ENCODE measurements at places on chromosomes 7 and 10.

DNA sequence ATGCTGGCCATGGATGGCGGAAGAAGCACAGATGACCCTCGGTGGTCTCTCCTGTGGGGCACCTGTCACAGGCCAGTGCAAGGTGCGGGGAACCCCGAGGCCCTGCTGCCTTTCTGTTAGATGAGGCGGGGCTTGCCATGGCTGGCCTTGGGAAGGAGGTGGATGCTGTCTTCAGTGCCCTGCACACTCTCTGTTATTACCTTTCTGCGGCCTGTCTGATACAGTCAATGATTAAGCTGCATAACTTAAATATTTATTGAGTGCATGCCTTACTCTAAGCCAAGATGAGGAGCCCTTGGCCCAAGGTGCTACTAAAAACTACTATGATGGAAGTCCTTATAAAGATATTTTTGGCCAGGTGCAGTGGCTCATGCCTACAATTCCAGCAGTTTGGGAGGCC, 36.7 kb upstream of the MNX1 start:
- DNase-seq: no peak

DNA sequence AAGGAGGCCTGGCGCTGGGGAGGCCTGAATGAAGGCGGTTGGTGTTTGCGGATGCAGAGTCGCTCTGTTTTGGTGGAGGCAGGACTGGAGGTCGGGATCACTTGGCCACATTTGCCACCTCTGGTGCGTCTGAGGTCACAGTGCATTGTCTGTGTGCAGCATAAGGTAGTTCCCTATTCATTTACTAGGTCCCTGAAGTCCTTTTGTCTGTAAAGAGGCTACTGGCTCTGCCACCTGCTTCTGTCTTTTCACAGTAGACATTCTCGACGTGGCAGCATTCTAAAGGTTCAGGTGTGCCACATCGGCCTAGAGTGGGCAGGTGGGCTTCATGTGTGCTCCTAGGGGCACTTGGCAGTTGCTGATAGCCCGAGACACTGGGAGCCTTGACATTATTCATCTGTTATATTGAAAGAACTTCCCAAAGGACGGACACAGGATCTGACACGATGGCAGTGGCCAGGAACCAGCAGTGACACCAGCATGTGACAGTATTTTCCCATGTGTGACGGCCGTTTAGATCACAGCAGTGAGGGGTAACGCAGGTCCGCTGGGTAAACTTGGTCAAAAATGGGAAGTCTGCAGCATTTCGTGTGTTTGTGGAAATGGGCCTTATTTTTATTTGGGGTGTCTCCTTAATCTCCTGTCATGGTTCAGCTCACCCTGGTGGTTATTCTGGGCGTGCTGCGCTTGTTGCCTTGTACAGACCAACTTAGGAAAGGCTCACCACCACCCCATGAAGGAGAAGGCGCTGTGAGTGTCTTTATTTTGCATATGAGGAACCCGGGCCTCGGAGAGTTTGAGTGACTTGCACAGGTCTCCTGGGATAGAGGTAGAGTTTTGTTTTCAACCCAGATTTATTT, 5.9 kb downstream of the MGMT start:
- no peak for DNase-seq

DNA sequence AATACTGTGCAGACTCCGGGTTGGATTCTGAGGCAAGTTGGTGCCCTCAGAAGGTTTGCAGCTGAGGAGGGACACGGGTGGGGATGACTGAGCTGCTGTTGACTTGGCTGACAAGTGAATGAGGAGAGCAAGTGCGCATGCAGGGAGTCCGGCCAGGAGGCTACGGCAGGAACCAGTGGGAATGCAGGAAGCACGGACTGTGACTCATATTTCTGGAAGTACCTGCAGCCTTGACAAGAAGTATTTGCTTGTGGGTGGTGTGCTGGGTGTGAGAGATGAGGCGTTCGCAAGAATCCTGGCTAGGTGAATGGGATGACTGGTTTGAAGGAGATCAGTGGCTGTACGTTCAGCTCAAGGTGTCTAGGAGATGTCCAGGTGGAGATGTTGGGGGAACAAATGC, 30.8 kb upstream of the FXYD4 start:
- peak; percentile 66 for DNase-seq

GRCh38 chr10:108556186-108556585, 1367.1 kb downstream of the XPNPEP1 start:
- DNase-seq: no peak

- no peak for DNase-seq
Measured at GRCh38 chr10:87842776-87843497, 20.4 kb downstream of the KLLN start.

DNA sequence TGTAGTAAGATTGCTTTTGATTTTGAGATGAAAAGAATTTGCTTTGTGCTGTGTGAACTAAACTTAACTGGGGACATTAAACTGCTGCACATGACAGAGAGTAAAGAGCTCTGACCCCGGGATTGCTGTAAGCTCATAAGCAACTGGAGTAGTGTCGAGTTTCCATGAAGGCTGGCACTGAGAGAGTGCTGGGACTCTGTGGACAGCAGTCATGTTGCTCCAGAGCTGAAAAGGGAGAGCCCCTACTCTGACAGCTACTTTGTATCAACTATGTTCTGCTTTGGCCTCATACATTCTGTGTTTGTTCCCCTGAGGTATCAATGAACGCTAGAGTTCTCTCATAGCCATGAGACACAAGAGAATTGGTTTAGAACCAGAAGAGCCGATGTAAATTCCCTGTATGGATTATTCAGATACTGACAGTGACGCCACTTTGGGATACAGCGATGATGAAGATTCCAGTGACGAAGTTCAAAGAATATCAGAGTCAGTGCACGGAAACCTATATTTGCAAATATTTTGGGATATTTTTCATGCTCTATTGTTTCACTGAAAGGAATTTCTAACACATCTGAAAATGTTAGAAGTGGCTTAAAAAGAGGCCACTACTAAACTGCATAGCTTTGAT, 185.9 kb upstream of the DKK1 start:
- DNase-seq: no peak

DNA sequence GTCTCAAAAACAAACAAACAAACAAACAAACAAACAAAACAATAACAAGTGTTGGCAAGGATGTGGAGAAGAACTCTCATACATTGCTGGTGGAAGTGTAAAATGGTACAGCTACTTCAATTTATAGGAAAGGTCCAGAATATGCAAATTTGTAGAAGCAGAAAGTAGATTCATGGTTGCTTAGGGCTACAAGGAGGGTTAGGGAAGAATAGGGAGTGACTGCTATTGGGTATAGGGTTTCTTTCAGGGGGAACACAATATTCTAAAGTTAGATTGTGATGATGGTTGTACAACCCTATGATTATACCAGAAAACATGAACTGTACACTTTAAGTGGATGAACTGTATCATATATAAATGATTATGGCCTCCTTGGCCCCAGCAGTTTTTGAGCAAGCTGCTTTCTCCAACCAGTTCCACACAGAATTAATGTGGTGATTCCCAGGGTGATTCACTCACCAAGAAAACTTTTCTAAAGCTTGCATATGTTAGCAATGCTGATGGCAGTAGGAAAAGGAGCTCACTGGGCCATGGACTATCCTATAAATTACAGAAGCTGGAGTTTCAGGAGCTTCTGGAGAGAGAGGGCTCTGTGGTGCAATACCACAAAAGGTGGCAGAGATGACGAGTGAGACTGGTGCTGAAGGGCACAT, 52.8 kb upstream of the KCNIP2 start:
- DNase-seq: no peak

GRCh38 chr10:61847087-61847486, 54.4 kb upstream of the ARID5B start:
- DNase-seq: no peak

GRCh38 chr7:134098072-134098471, 29.1 kb upstream of the LRGUK start:
- DNase-seq: peak; percentile 0

- DNase-seq: no peak
Measured at GRCh38 chr7:107628461-107629064, 32.1 kb upstream of the SLC26A4 start.

GRCh38 chr7:155846936-155847335, 34.7 kb upstream of the SHH start:
- no peak for DNase-seq

DNA sequence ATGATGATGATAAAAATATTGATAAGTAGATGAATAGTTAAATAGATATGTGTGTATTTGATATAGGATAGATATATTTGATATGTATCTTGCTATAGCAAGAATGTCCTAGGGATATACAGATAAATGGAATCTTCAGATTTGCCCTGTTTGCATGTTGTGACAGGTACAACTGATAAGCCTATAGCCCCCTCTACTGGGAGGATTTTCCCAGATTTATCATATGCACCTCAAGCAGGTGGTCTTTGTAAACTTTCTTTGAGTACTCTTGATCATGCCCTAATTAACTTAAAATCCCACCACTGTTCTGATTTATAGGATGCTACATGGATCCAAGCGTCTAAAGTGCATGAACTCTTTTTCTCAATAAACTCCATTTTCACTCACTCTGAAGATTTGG, 1050.7 kb downstream of the SORCS3 start:
- DNase-seq: peak; percentile 10

DNA sequence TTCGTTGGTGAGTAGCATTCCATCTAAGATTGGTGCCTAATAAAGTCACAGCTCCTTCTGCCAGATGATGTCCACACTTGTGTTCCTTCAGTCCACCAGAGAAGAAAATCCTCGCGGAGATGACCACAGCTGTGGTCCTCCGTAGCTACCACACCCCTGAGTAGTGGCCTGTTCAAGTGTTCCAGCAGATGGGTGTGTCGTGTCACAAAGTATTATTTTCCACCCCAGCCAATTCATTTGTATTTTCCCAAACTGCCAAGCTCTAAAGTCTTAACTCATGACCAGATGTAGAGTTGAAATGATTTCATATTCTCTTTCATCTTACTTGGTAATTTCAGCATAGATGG, 251.3 kb upstream of the TCF7L2 start:
- DNase-seq: no peak

DNA sequence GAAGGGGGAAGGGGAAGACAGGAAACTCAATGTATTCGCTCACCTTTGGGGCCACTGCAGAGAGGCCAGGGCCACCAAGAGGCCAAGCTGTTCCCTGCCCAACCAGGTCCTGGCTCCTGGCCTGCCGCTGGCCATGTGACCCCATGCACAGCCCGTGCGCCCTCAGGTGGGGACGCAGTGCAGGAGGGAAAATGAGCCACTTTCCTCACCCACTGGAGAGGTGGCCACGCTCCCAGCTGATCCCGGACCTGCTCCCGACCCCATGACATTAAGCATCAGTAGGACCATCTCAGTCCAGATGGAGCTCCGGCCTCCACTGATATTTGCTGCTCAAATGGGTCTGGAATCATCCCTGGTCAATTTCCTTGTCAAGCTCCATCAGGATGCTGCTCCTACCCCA, 40.2 kb downstream of the HSPA12A start:
- no peak for DNase-seq

- no peak for DNase-seq
Measured at GRCh38 chr10:24718031-24718855, 5.4 kb downstream of the ARHGAP21 start.

DNA sequence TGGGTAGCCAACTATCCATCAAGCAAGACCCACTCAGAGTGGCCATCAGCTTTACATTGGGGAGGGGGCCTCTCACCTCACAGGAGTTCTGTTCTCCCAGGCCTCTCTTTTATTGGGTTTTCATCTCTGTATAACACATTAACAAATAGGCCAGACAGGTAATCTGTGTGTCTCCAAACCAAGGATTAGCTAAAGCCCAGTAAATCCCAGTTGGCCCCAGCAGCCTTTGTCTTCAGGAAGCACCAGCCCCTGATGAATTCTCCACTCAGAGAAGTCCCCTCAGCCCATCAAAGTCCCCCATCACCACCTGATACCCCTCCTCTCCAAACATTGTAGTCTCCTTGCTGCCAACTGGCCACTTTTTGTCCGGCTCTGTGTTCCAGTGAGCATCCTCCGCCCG, 16.9 kb upstream of the SLF2 start:
- no peak for DNase-seq

DNA sequence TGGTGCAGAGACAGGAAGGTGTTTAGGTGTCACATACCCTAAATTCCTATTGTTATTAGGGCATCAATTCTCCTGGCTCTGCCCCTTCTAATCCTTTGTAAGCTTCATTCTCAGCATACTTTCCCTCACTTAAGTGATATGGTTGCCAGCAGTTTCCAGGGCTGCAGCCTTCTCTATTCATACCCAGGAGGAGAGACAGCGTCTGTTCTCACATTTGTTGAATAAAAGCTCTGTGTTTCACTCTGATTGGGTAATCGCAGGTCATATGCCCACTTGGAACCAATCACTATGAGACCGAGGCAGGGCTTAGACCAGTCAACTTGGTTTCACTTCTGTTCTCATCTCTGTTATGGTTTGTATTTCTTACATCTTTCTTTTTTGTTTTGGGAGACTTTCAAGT, 109.6 kb upstream of the MTPN start:
- peak; percentile 33 for DNase-seq

- peak; percentile 13 for DNase-seq
Measured at GRCh38 chr7:115747174-115747573, 283.4 kb downstream of the TFEC start.

GRCh38 chr10:88861036-88861435, 9.4 kb upstream of the ANKRD22 start:
- no peak for DNase-seq

- peak; percentile 76 for DNase-seq
Measured at GRCh38 chr10:373526-374309, 238.5 kb downstream of the ZMYND11 start.

DNA sequence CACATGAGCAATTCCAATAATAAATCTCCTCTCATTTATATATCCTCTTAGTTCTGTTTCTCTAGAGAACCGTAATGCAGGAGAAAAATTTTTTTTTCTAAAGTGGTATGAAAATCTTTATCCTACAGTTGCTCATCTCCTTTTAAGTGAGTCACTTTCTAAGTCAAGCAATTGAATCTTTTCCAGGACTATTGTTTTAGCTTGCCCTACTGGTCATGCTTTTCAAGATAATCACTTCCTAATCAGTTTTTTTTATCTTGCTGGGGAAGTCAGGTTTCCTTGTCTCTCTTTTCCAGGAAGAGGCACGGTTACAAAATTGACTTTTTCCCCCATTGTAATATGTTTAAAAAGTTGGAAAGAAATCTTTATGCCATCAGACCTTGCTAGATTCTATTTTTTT, 44.0 kb downstream of the INPP5F start:
- no peak for DNase-seq

GRCh38 chr10:124978376-124978725, 36.4 kb downstream of the ZRANB1 start:
- DNase-seq: no peak

GRCh38 chr7:2071133-2071832, 161.5 kb downstream of the MAD1L1 start:
- no peak for DNase-seq
